Stimulated activated CD8-positive, alpha-beta memory T cell treated with anti-CD3 and anti-CD28 coated beads, Interleukin-7, amount 100 ng/mL, for 1 hour (primary cell): ENCODE measurements at places on chromosomes 16 and 17.

DNA sequence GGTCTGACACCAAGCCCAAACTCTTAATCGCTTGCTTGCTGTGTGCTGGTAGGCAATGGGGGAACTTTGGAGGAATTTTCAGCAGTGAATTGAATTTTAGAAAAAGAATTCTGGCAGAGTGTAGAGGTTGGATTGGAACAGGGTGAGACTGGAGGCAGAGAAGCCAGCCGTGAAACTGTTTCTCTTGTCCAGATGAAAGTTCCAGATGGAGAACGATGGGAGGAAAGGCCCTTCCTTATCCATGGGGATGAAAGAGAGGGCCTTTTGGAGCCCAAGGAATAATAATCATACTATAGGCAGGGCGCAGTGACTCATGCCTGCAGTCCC, 26.0 kb downstream of the NEUROD2 start:
- no peak for DNase-seq

GRCh38 chr16:75058806-75059205, 57.8 kb downstream of the LDHD start:
- no peak for DNase-seq

DNA sequence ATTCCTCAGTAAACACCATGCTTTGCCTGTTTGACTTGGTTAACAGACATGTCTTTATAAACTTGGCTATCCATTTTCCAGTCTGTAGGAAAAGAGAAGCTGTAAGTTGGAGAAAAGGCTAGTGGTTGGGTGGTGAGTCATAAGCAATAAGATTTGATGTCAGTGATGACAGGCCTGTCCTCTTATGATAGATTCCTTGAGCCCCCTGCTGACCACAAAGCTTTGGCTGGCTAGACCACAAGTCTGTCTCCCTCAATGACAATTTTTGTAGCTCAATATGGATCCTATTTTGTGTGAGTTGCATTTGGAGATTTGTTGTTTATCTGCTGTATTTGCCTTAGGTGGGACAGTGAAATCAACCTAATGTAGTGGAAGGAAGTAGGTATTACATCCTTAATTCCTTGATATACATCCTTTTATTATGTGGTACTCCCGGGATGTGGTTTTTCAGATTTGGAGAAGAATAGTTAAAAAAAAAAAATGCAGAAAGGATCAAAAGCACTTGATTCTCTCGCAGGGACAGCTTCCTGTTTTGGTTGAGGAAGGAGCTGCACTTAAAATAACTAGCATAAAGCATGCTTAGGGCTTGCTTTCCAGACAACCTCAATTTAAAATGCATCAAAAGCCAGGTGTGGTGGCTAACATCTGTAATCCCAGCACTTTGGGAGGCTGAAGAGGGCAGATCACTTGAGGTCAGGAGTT, 67.4 kb downstream of the SIAH1 start:
- DNase-seq, result no peak

- no peak for DNase-seq
Measured at GRCh38 chr17:6780886-6781285, 4.9 kb downstream of the FBXO39 start.

GRCh38 chr16:3029491-3030221, 5.8 kb downstream of the THOC6 start:
- no peak for DNase-seq

GRCh38 chr17:17812211-17813054, 24.4 kb downstream of the SREBF1 start:
- peak; percentile 46 for DNase-seq

DNA sequence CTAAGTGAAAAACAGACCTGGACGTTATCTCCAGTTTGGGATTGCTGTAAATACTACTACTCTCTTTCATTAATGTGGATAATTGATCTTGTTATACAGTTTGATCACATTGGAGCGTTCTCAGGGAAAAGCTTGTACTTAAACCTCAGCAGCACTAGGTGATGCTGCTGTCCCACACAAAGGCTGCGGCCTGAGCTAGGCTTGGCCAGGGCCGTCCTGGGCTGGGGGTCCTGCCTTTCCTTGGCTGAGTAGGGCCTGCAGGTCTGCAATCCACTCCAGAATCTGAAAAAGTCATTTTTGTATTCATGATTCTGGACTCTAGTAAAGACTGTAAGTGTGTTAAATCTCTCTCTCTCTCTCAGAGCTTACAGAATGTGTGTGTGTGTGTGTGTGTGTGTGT, 23.7 kb upstream of the PMFBP1 start:
- no peak for DNase-seq
